Activated CD8-positive, alpha-beta T cell treated with anti-CD3 and anti-CD28 coated beads for 36 hours (primary cell): ENCODE measurements at places on chromosomes 13 and 19.

DNA sequence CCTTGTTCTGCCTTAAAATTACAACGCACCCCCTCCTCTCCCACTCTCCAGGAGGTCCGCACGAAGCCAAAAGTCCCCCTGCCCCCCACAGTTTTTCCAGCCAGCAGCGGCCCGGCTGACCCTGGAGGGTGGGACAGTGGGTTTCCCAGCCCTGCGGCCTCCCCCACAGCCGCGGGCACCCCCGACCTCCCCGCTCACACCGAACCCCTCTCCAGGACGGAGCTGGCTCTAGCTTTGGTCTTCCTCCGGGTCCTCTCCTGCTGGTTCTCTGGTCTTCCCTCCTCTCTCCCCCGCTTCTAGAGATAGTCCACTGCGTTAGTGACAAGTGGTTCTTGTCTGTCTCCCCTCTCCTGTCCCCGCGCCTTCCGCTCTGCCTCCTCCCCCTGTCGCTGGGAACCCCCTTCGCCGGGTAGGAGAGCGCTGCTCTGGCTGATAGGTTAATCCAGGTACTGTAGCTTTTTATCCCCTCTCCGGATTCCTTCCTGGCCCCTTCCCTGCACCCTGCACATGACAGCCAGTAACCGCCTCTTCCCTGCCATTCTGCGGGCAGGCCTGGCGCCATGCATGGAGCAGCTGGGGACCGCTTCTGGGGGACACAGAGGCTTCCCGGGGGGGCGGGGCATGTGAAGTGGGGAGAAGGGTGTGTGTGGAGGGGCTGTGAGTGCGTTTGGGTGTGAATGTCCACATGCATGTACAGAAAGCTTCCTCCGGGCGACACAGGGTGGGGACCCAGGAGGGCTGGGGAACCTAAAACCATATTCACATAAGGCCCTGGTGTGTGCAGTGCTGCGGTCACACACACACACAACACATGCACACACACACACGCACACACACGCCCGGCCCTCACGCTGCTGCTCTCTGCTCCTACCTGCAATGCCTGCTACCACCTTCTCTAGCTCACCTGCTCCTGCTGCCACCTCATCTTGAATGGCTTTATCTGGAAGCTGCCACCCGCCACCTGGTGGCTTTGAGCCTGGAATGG is 17.2 kb downstream of the PRR36 start:
- no peak for DNase-seq

- DNase-seq = no peak
Observed at GRCh38 chr19:30320916-30321315, 51.3 kb upstream of the ZNF536 start.

GRCh38 chr19:46911456-46911855 is 50.7 kb downstream of the ARHGAP35 start:
- DNase-seq = no peak

DNA sequence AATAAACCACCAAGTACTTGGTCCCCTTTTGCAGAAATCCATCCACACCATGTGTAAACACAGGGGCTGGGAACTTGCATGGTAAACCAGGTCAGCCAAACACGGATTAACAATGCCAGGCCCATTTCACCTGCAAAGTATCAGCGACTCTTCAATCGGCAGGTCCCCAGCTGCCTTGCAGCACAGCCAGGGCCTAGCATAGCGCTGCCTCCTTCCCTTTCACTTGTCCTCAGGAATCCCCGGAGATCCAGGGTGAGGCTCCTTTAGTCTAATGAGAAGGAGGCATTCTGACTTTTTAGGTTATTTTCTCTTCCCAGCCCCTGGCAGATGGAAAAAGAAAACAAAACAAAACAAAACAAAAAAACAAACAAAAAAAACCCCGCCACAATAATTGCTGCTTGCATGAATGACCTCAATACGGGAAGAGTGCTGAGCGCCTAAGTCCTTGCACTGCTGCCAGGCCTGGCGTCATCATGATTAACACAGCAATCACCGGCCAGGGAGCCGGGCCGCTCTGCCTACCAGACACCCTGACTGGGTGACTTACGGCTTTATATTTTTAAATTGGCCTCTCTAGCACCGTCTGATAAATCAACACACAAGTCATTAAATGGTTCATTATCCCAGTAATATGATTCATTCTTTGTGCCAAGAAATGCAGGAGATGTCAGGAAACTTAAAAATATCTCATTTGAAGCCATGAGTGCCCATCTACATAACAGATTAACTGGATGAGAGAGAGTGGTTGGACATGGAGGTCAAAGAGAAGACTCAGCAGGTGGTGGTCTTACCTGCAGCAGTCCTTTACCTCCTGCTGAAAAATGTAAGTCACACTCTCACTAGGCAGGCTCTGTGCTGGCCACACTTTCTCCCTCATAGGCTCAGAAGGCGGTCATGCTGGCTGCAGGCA is 692.7 kb downstream of the UQCRFS1 start:
- DNase-seq = no peak

DNA sequence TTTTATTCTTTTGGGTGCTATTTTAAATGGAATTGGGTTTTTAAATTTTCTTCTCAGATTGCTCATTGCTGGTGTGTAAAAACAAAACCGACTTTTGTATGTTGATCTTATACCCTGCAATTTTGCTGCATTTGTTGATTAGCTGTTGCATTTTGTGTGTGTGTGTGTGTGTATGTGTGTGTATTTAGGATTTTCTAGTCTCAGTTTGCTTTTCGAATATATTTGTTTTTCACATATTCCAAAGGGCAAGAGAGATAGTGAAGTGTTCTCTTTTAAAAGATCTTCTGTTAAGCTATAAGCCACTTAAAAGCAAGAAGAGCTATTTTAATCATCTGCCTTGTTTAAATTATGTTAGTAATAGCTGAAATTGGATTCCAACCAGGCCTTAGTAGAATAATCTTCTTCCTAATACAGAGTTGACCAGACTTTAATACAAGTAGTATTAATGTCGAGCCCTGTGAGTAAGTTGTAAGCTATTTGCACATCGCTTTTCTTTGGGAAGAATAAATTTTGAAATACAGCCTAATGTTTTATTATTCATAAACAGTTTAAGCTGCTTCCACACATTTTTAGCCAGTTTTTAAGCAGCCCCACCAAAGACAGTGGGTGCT is 57.4 kb downstream of the TM9SF2 start:
- no peak for DNase-seq

DNA sequence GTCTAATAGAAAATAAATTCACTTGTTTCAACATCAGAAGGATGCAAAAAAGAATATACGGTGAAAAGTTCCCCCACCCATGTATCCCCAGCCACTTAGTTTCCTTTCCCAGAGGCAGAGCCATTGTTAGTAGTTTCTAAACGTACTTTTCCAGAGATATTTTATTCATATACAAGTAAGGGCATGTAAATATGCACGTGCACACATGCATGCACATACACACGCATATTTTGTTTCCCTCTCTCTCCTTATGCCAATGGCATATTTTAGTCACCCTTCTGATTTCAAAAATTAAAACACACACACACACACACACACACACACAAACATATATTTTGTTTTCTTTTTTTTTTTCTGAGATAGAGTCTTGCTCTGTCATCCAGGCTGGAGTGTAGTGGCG is 147.4 kb downstream of the PDS5B start:
- DNase-seq = no peak

DNA sequence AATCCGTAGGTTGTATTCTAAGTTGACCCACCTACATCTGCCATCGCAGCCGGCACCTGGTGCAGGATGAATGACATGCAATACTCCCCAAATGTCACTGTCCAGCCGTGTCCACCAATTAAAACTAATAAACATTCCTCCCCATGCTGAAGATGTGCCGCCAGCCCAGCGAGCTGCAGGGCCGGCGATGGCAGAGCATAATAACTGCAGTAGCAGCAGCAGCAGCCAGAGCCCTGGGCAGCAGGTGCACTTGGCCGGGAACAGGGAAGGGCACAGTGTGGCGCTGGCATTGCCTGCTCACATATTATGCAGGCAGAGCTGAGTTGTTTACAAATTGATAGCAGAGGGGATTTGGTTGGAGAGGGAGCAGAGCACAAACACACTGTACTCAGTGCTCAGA is 754.9 kb downstream of the OLFM4 start:
- no peak for DNase-seq

- no peak for DNase-seq
Observed at GRCh38 chr19:43564800-43565199, 10.5 kb downstream of the XRCC1 start.

GRCh38 chr13:43783820-43784219 is 3.0 kb downstream of the ENOX1 start:
- DNase-seq = no peak

DNA sequence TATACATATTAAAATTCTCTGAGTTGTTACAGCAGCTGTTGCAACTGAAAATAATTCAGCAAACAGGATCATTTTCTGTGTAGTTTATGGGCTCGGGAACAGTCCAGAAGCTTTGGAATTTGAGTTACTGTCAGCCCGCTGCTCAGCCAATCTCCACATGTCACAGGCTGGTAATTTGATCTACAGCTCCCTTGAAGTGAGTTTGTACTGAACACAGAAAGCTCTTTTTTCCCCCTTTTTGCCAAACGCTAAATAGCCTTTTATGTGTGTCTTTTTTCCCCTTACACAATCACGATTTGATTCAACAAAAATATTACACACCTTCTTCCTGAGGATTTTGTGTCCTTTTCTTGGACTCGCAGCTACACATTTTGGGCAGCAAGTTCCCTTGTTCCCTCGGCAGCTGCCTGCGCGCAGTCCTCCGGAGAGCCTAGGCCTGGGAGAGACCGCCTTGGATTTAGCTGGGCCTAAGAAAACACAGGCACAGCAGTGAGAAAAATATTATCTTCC is 371.4 kb downstream of the KCNRG start:
- DNase-seq = no peak

DNA sequence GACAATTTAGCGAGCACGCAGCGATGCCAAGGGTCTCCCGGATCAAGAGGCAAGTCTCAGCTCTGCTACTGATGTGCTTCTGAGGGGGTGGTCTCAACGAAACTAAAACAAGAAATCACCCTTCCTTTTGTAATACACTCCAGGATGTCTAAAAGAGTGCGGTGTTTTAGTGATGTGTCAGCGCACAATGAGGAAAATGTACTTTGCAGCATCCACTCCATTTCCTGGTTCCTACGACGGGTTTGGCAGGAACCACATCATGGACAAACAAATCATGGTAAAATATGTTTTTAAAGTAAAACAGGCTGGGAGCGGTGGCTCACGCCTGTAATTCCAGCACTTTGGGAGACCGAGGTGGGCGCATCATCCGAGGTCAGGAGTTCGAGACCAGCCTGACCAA is 154.0 kb upstream of the TSC22D1 start:
- no peak for DNase-seq

GRCh38 chr19:38303517-38304351 is at the start of gene C19orf33:
Gene C19orf33 (plus strand): TSS chr19:38304251. CDS start chr19:38304262, 11 bp downstream.
- DNase-seq = no peak

- DNase-seq = no peak
Observed at GRCh38 chr13:50678464-50679162, 164.9 kb downstream of the DLEU7 start.

DNA sequence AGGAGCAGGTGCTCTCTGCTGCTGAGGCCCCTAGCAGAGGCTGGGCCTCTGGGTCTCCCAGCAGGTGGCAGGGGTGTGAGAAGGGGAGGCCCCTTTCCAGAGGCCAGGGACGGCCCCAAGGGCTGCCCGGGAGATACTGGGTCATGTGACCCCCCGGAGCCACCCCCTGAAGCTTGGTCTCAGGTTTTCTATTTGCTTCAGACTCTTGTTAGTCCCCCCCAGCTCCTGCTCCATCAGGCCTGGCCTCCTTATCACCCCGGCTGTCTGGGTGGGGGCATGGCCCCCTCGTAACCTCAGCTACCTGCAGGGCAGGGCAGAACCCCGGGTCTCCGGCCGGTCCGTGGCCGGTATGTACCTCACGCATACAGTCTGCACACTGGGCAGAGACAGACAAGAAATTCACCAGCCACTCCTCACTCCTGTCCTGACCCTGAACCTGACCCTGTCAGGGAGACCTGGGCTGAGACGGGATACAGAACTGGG is 13.2 kb upstream of the TCF3 start:
- DNase-seq = peak; percentile 37
